Stimulated activated CD8-positive, alpha-beta memory T cell treated with anti-CD3 and anti-CD28 coated beads, Interleukin-12 subunit alpha, Interleukin-12 subunit beta, amount 100 ng/mL, for 4 hours (primary cell): ENCODE measurements at places on chromosomes 11 and 22.
A peak's percentile ranks its signal among the peaks of the same experiment; 100 is the strongest.

- no peak for DNase-seq
Observed at GRCh38 chr11:88100151-88100550, 75.1 kb downstream of the RAB38 start.

DNA sequence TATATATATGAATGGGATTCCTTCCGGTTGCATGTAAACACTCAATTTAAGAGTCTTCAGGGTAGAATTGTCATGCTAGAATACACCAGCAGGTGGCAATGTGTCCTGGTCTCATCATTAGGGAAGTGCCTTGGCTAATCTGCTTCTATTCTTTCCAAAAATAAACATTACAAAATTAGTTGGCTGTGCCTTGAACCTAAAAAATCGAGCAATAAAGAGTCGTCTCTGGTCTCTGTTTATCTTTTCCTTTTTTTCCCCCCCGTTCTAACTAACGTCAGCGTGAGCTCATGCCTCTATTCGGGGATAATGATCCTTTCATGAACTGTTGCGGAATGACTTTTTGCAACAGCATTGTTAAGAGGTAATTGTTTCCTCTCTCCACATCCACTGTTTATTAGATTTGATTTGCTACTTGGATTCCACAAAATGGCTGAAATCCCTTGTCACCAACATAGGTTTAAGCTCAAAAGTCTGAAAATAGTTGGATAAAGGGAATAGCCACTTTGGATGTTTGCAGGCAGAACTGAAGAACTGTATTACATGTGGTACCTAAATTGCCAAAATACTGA lies 1.2 kb upstream of the ARHGEF12 start:
- DNase-seq: no peak

DNA sequence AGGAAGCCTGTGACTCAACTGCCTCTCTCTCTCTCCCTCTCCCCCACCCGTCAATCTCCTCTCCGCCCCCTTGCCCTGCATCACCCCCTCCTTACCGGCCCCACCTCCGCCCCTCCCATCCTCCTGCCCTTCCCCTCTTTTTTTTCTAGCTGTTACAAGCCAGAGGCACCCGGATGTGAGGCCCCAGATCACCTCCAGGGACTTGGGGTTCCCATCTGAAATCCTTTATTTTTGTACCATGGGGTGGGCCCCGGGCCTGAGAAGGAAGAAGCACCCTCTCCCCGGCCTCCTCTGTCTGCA lies 10.8 kb downstream of the KCTD17 start:
- DNase-seq: no peak

GRCh38 chr11:133776671-133777367 lies 68.5 kb downstream of the SPATA19 start:
- no peak for DNase-seq

GRCh38 chr11:76560219-76560618 lies 110.3 kb downstream of the LRRC32 start:
- no peak for DNase-seq

DNA sequence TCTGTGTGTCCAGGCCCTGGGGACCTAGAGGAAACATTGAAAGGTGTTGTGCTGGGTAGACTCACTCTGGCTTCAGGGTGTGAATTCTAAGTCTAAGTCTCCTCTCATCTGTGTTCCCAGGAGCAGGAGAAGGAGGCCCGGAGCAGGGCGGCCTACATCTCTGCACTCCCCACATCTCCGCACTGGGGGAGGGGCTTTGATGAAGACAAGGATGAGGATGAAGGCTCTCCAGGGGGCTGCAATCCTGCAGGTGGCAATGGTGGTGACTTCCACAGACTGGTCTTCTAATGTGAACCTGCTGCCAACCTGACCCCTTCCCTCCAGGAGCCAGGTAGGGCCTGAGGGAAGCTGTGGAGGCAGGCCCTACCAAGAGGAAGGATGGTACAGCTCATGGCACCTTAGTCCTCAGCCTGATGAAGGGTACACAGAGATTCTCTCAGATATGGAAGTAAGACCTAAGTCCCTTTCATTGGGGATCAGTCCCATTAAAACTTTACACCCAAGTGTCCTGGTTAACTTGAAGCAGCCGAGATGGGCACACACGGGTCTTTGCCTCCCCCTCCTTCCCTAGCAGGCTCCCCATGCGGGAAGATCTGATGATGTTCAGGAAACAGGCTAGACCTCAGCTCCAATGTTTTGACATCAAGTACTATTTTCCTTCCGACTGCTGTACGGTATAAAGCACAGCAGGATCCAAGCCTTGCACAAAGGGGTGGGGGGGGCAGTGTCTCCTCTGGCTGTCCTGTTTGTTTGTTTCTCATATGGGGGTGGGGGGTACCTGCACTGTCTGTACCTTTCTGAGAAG lies 25.0 kb downstream of the USP35 start:
- no peak for DNase-seq

DNA sequence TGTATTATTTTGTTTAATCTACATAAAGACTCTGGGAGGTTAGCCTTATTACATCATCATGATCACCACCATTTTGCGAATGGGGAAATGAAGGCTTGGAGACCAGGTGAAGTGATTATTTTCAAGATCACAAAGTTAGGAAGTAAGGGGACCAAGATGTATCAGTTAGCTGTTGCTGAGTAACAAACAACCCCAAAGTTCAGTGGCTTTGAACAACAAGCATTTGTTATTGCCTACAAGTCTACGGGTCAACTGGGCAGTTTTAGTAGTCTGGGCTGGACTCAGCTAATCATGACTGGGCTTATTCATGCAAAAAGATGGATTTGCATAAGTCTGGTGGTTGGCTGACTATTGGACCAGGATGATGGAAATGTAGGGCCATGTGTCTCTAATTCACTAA lies 389.2 kb downstream of the MIAT start:
- DNase-seq: no peak

GRCh38 chr11:20011307-20011951 lies 148.8 kb downstream of the DBX1 start:
- no peak for DNase-seq

- no peak for DNase-seq
Observed at GRCh38 chr11:60937144-60937527, 12.9 kb downstream of the TMEM132A start.

- no peak for DNase-seq
Observed at GRCh38 chr22:50357222-50357621, 14.1 kb downstream of the PPP6R2 start.

GRCh38 chr11:46367244-46367915 lies 14.1 kb upstream of the MDK start:
- DNase-seq: peak; percentile 58

- no peak for DNase-seq
Observed at GRCh38 chr11:12539572-12539971, 134.6 kb upstream of the TEAD1 start.
